Effector memory CD4-positive, alpha-beta T cell (primary cell): ENCODE measurements at places on chromosomes 13 and 19.

GRCh38 chr19:14772467-14772866 is 5.9 kb downstream of the ADGRE2 start:
- DNase-seq, result no peak

- no peak for DNase-seq
Observed at GRCh38 chr19:47370045-47370611, 21.0 kb downstream of the DHX34 start.

- DNase-seq, result no peak
Observed at GRCh38 chr19:5934069-5934401, 20.0 kb downstream of the CAPS start.

- DNase-seq, result no peak
Observed at GRCh38 chr19:12075538-12076139, 11.1 kb downstream of the ZNF844 start.

DNA sequence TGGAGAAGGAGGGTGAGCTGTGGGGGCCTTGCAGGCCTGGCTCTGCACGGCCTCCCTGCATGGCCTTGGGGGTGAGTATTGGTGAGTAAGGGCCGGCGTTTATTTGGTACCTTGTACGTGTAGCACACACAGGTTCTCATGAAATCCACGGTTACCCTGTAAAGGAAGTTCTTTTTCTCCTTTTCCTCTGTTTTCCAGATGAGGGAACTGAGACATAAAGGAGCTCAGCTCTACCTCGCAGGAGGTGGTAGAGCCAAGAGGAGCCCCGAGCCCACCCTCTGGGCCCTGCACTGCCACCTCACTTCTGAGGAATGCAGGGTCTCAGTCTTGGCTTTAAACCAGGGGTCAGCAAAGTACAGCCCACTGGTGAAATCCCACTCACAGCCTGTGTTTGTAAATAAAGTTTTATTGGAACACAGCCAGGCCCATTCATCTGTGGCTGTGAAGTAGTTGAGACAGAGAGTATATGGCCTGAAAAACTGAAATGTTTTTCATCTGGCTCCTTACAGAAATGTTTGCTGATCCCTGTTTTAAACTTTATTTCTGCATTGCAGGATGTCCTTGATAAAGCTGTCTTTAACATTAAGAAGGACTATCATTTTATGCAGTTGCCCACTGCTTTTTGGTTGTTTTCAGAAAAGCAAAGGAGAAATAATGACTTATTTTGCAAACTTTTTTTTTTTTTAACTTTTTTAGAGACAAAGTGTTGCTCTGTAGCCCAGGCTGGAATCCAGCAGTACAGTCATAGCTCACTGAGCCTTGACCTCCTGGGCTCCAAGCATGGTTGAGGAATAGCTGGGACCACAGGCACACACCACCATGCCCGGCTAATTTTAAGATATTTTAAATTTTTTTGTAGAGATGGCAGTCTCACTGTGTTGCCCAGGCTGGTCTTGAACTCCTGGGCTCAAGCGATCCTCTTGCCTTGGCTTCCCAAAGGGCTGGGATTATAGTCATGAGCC is 6.4 kb downstream of the EPN1 start:
- DNase-seq, result no peak

DNA sequence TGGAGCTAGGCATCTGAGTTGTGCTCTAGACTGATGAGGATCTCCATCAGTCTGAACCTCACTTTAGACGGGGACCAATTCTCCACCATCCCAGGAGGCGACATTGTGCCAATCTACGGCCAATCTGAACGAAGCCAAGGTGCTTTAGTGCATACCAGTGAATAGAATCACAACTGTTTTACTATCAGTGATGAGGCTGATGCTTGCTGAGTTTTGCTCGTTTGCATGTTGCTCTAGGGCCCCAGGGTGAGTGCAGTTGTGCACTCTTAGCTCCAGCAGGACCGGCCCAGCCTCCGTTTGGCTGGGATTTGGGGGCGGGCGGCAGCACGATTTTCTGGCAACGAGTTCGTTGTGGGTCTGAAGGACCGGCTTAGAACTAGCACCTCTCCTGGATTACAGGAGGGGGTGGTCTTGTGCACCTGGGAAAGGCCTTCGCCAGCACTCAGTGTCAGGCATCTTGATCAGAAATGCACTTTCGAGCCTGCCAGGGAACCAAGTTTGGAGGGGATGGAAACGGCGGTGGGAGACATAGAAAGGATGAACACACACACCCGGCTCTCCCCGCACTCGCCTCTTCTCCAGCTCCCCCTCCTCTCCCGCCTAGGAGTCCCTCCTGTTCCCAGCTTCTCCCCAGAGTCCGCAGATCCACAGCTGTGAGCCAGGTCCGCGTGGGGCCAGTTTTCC is 4.4 kb downstream of the GSX1 start:
- no peak for DNase-seq

GRCh38 chr13:101930331-101930730 is 471.5 kb downstream of the FGF14 start:
- no peak for DNase-seq

GRCh38 chr13:89029062-89029461 is 1357.9 kb downstream of the SLITRK5 start:
- DNase-seq, result no peak

- DNase-seq, result no peak
Observed at GRCh38 chr13:20721454-20722357, 18.2 kb downstream of the IL17D start.

GRCh38 chr19:45492627-45493470 is 4.0 kb downstream of the RTN2 start:
- DNase-seq, result no peak

DNA sequence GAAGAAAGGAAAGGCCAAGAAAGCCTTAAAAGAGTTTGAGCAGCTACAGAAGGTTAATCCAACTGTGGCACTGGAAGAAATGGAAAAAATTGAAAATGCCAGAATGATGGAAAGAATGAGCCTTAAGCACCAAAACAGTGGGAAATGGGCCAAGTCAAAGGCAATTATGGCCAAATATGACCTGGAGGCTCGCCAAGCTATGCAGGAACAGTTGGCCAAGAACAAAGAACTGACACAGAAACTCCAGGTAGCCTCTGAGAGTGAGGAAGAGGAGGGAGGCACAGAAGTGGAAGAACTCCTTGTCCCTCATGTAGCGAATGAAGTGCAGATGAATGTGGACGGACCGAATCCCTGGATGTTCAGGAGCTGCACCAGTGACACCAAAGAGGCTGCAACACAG is 5.1 kb downstream of the UTP14C start:
- no peak for DNase-seq

GRCh38 chr19:53254411-53255341 is at the start of gene ZNF677:
Gene ZNF677, minus strand, starts transcription at chr19:53254873. Its CDS starts 3,323 bp downstream, at chr19:53251550.
- DNase-seq, result peak; percentile 73

GRCh38 chr13:25249001-25249543 is 38.2 kb downstream of the MTMR6 start:
- DNase-seq, result no peak

DNA sequence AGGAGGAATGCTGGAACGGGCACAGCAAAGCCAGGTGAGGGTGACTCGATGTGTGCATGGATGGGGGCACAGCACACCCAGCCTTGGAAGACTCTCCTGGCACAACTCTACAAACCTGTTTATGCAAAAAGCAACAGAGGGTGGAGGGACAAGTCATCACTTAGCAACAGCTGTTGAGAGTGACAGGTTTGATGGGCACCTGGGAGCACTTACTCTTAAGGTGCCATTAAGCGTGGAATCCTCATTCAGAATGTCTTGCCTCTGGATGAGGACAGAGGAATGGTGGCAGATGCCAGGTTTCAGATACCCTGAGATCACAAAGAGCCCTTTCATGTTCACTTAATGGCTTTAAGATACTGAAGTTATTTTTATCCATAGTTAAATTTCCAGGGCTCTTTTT is 97.0 kb downstream of the DCT start:
- DNase-seq, result no peak

DNA sequence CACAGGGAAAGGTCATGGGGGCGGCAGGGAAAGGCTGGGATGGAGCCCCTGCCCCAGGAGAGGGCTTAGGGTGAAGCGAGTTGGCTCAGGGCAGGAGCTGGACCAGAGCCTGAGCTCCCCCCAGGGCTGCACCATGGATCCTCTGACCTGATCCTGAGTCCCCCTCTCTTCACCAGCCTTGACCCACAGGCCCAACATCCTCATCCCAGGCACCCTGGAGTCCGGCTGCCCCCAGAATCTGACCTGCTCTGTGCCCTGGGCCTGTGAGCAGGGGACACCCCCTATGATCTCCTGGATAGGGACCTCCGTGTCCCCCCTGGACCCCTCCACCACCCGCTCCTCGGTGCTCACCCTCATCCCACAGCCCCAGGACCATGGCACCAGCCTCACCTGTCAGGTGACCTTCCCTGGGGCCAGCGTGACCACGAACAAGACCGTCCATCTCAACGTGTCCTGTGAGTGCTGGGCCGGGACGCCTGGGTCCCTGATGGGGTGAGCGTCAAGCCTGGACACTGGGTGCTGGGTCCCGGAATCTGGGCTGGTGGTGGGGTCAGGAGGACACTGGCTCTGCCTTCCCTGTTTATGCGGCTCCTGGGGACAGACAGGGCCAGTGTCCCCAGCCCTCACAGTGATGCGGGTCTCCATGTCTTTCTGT is 842 bp downstream of the SIGLEC9 start:
- DNase-seq, result no peak

DNA sequence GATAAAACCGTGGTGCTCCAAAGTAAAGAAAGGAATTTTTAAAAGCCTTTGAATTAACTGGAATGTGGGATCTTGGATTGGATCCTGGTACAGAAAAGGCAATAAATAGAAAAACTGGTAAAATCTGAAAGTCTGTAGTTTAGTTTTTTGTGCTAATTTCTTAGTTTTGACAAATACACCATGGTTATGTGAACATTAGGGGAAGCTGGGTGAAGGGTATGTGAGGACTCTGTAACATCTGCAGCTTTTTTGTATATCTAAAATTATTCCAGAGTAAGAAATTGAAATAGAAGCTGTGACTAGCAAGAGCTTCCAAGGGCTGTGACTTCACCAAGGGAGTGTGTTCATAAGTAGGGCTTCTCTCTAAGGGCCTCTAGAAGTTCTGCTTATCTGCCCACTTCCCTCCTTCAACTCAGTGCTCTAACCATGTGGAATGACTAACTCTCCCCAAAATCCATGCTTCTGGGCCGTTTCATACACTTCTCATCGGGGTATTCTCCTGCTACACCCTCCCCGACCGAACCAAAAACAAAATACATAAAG is 26.5 kb downstream of the ARHGAP35 start:
- DNase-seq, result no peak

DNA sequence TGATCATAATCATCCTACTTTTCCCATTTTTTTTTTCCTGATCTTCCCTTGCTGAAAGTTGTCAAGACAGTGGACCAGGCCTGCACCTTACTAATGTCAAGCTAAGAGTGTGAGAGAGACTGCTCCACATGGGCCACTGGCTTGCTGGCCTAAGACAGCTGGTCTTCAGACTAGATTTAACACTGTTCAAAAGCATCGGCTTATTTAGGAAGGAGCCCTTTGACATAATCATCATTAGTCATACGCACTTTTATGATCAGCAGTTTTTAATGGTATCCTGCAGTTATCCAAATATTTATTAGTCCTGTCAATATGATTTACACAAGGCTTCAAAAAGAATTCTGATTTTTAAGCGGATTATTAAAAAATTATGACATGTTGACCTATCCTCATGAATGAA is 270.6 kb downstream of the DNAJC15 start:
- no peak for DNase-seq

DNA sequence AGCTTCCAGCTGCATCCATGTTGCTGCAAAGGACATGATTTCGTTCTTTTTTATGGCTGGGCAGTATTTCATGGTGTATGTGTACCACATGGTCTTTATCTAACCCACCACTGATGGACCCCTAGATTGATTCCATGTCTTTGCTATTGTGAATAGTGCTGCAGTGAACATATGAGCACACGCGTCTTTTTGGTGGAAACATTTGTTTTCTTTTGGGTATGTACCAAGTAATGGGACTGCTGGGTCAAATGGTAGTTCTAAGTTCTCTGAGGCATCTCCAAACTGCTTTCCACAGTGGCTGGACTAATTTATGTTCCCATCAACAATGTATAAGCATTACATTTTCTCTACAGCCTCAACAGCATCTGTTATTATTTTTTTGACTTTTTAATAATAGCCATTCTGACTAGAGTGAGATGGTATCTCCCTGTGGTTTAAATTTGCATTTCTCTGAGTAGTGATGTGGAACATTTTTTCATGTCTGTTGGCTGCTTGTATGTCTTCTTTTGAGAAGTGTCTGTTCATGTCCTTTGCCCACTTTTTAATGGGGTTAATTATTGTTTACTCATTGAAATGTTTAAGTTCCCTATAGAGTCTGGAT is 6.8 kb upstream of the UBE2L5 start:
- no peak for DNase-seq

DNA sequence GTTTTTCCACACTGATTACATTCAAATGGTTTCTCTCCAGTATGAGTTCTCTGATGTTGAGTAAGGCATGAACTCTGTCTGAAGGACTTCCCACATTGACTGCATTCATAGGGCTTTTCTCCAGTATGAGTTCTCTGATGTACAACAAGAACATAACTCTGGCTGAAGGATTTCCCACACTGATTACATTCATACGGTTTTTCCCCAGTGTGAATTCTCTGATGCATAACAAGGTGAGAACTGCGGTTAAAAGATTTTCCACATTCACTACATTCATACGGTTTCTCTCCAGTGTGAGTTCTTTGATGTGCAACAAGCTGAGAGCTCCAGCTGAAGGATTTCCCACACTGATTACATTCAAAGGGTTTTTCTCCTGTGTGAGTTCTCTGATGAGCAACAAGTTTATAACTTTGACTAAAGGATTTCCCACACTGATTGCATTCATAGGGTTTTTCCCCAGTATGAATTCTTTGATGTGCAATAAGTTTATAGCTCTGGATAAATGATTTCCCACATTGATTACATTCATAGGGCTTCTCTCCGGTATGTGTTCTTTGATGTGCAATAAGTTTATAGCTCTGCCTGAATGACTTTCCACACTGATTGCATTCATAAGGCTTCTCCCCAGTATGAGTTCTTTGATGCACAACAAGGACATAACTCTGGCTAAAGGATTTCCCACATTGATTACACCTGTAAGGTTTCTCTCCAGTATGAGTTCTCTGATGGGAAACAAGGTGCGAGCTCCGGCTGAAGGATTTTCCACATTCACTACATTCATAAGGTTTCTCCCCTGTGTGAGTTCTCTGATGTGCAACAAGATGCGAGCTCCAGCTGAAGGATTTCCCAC is 23.5 kb downstream of the ZNF180 start:
- DNase-seq, result no peak

- DNase-seq, result no peak
Observed at GRCh38 chr19:10748927-10749434, 31.1 kb downstream of the DNM2 start.

DNA sequence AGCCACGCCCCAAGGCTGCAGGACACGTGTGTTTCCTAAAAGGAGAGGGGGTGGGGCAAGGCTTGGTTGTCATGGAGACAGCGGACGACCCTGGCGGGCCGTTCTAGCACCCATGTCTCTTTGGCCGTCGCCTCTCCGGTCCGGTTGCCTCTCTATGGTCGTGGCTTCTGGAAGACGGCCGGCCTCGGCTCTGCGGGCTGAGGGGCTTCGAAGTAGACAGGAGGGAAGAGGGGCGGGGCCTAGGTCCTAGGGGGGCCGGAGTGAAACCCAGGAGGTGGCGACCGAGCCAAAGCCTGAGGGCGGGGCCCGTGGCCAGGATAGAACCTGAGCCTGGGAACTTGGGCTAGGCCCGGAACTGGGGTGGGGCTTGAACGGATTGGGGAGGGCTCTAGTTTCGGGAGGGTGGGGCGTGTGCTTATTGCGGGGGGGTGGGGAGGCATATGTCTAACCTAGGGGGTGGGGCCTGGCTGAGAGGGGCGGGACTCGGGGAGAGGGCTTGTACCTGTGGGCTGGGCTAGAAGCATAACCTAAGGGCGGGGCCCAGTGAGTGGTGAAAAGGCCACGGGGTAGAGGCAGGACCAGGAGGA is 750 bp upstream of the SLC27A1 start:
- peak; percentile 89 for DNase-seq
